ENCODE measurements at places on chromosomes 2 and 18.

GRCh38 chr2:1672738-1673137 is 71.6 kb downstream of the PXDN start:
- DNase-seq: no peak

GRCh38 chr2:165617741-165618481 is 148.4 kb downstream of the CSRNP3 start:
- DNase-seq: no peak

GRCh38 chr18:71485611-71486010 is 1058.5 kb downstream of the CBLN2 start:
- no peak for DNase-seq

DNA sequence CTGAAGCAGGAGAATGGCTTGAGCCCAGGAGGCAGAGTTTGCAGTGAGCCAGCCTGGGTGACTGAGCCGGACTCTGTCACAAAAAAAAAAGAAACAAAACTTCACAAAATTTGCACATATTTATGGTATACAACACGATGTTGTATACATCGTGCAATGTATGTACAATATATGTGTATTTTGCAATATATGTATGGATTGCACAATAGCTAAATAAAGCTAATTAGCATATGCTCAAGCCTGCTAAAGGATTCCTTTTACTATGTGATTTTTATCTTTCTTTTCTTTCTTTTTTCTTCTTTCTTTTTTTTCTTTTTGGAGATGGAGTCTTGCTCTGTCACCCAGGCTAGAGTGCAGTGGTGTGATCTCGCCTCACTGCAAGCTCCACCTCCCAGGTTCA is 368.0 kb upstream of the FAM98A start:
- DNase-seq: no peak

DNA sequence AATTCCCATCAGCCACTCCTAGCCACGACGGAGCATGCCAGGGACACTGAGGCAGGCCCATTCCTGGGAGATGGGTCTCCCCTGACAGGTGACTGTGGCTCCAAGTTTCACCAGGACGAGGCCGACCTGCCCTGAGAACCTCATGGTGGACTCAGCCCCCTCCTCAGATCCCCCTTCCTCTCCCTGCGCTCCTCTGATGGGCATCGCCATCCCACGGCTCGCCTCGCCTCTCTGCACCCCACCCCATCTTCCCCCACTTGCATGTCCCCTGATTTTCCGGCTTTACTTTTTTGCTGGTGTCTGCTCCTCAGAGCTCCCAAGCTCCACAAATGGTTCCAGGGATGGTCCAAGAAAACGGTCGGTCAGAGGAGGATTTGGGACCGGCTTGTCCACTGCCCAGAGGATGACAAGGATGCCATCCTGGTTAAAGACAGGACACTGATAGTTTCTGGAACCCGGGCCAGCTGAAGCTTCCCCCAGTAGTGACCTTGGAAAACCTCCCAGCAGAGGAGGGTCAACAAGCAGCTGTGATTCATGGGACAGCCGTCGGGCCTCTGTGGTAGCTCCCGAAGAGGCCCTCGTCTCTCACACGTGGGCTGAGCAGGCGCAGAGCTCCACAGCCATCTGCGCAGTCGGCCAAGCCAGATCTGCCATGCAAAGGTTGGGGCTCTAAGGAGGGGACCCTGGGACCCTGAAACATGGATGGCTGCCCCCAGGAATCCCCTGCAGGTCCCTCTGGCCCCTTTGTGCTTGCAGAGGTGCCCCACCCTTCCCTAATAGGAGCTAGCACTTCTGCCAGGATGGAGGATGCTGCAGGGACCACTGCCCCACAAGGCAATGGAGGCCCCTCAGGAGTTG is 87.8 kb upstream of the SLC66A3 start:
- no peak for DNase-seq

DNA sequence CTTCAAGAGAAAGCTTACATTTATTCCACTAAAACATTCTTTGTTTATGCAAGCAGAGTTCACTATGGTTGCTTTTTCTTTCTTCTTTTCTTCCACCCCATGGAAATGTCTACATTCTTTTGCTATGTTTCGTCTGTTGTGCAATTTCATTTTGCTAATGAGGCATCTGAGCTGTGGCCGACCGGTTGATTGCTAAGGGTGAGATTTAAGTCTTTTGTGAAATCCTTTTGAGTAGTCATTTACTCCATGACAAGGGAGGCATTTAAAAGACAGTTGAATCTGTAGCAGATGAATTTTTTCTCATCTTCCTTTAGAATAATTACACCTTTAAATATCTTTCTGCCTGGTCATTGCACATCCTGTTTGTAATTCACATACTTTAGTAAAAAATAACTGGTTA is 324.1 kb upstream of the THUMPD2 start:
- DNase-seq: no peak

- no peak for DNase-seq
Observed at GRCh38 chr2:111100765-111101162, 19.9 kb upstream of the BCL2L11 start.

GRCh38 chr2:233217892-233218377 is 33.5 kb upstream of the ATG16L1 start:
- no peak for DNase-seq

DNA sequence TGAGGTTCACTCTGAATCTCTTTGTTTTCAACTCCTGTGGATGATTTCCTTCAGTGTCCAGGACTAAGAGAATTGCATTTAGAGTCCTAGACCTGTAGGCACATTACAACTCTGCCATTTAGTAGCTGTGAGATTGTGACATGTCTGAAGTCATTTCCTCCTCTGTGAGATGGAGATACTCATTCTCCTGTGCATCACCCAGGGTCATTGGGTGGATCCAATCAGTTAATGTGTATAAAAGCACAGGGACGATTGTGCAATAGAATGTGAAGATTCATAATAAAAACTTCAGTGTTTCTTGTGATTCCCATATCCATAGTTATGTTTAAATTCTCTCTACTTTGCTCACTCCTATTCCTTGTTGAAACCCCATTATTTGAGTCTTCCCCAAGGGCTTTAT is 113.6 kb downstream of the DIS3L2 start:
- no peak for DNase-seq

DNA sequence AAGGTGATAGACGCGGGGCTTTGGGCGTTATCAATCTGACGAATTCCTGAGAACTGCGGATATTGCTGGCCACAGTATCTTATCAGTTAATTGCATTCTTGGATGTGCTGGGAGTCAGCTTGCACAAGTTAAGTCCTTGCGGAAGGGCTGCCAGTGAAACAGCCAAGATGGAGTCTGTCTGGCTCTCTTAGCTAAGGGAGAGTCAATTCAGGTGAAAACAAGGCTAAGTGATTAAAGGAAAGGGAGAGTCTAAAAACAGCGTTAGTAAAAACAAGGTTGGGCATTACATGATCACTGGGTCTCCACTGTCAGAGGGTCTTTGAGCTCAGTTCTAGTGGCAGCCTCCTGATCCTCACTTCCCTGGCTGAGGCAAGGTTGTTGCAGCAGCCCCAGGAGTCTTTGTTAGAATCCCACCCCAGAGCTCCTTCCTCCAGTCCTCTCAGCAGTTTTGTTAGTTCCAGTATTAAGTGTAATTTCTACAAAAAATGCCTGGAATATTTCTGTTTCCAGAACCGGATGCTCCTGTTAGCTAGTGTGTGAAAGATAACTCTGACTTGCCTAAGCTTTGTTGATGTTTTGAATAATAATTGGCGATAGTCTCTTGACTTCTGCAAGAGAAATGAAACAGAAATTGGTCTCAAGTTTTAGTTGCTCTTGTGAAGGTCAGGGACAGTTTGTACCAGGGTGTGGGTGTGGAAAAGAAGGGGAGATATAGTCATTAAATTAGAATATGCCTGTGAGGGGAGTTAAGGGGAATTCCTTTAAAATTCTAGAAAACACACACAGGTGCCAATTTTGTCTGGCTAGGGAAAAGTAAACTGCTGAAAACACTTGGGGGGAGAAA is 10.6 kb downstream of the CFLAR start:
- no peak for DNase-seq

GRCh38 chr18:62683935-62684334 is 31.4 kb upstream of the PHLPP1 start:
- no peak for DNase-seq

DNA sequence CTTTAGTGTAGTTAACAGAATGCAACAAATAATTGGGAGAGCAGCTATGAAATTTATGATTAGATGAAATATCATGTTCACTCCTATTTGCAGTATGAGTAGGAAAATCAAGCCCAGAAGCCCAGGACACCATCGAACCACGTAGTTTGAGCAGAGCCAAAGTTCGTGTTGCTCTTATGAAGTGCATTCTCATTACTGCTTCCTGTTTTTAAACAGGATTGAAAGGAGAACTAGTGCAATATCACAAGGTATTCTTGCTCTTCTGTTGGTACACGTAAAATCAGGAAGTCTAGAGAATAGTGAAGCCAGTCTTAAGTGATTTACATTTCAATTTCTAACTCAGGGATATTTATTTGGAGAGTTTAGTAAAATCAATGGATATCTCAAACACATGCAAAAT is 21.1 kb downstream of the ARHGAP15 start:
- no peak for DNase-seq

- no peak for DNase-seq
Observed at GRCh38 chr2:72803626-72804320, 22.1 kb downstream of the EXOC6B start.

- no peak for DNase-seq
Observed at GRCh38 chr2:113245276-113245711, 33.4 kb downstream of the PAX8 start.

GRCh38 chr2:30105556-30105955 is 41.3 kb upstream of the YPEL5 start:
- no peak for DNase-seq

GRCh38 chr2:189527041-189527750 is 53.4 kb downstream of the SLC40A1 start:
- DNase-seq: no peak

GRCh38 chr2:144421606-144422510 is 98.1 kb downstream of the ZEB2 start:
- no peak for DNase-seq

DNA sequence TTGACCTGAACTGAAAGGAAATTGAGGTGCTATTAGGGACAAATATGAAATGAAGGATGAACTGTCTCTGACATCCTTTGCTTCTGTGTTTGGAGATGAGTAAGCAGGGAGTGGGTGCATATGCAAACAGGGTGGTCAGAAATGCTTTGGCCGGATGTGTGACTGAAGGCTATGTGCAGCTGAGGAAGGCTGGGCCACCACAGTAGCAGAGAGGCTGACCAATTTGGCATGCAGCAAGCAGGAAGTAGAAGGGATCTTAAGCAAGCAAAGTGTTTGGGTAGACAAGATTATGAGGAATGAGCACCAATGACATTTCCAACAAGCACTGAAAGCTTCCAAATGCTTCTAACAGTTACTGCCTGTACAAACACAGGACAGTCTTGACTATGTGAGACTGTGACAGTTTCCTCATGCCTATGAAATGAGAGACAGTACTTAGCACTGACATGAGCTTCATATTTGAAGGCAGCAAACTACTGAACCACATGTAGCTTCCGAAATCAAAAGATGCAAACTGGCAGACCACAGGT is 3.3 kb upstream of the ACTR3 start:
- no peak for DNase-seq

GRCh38 chr2:20125616-20126015 is 74.2 kb upstream of the LAPTM4A start:
- DNase-seq: no peak

DNA sequence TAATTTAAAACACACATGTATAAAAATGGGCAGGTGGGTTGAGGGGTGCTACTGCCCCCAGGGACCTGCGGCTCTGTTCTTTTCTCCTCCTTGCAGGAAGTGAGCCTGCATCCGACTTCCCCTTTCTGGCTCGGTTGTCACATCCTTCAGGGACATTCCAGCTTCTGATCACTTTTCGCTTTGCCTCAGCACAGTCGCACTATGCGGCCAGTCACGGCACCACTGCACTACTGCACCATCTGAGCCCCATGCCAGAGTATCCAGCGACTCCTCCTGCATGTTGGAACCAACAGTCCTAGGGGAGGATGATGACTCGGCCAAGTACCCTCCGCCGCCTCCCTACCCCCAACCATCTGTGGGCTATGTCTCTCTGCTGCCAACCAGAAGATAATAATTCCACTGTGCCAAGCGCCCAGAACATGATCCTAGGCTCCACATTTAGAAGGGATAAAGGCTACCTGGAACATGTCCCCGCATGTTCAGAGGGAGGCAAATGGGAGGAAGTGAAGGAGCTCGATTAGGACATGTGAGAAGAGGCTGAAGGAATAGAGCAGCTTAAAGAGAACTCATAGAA is 17.6 kb downstream of the CDC42EP3 start:
- DNase-seq: no peak

GRCh38 chr2:9113916-9114315 is 92.7 kb upstream of the ASAP2 start:
- no peak for DNase-seq

GRCh38 chr2:9885036-9885684 is 41.9 kb downstream of the TAF1B start:
- no peak for DNase-seq

GRCh38 chr2:127324635-127325034 is 30.7 kb upstream of the ERCC3 start:
- no peak for DNase-seq

DNA sequence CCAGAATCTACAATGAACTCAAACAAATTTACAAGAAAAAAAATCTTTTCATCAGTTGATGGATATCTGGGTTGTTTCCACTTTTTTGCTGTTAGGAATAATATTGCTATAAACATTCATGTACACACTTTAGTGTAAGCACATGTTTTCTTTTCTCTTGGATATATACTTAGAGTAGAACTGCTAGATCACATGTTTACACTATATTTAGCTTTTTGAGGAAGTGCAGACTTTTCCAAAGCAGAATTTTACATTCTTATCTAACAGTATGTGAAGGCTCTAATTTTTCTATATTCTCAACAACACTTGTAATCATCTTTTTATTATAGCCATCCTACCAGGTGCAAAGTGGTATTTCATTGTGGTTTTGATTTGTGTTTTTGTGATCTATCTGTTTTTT is 103.6 kb upstream of the RMP24 start:
- no peak for DNase-seq

- DNase-seq: no peak
Observed at GRCh38 chr2:158391876-158392275, 64.7 kb downstream of the CCDC148 start.

DNA sequence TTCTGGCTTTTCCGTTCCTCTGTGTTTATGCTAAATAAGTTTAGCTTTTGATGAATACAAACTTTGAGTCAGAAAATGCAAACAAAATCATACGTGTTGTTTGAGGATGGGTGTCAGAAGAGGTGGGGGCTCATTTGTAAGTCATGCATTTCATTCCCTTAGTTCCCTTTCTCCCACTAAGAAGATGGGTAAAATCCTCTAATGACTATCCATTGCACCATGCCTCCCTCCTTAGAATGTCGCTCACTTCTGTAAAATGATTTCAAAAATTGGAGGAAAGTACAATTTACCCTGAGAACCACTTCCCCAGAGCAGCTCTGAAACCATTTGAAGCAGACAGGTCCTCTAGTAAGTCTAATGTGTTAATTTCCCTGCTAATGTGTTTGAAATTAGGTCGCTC is 629.6 kb upstream of the VRK2 start:
- DNase-seq: no peak

GRCh38 chr18:23938901-23939341 is 75.6 kb upstream of the TTC39C start:
- no peak for DNase-seq

- DNase-seq: no peak
Observed at GRCh38 chr2:233323851-233324250, 16.2 kb downstream of the SAG start.

Data from activated T-cell treated with anti-CD3 and anti-CD28 coated beads for 4 hours (primary cell).